ENCODE measurements at places on chromosomes 2 and 18. TPM values are rescaled to one million over a fixed set of nuclear protein-coding genes. Genes with fewer than 3 reads are reported as not detected.

DNA sequence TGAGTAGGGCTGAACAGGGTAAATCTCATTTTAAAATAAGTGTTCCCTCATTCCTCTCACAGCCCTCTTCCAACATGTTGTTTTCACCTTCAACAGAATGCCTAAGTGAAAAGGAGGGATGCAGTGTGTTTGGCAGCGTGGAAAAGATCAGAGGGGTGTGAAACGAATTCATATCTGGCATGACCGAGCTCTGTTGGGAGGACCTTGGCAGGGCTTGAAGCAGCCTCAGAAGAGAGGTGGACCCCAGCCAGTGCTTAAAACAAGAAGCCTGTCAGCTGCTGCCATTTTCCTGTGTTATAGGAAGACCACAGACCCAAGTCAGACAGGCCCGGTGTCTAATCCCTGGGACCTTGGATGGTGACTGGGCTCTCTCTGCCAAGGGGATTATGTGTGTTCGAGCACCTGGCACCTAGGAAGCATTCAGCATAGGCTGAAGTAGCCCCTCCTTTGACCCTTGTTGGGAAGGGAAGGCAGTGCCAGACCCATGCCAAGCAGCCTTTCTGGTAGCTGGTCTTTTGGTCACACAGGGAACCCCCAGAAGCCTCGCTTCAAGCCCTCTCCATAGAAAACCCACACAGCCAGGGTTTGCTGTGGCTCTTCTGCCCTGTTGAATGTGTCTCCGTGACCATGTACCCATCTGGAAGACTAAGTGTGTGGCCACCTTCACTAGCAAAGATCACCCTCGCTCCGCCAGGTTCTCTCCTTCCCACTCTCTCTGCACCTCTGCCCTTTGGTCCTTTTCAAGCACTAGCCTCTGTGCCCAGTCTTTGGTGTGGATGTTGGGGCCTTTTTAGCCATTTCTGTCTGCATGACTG is 87.5 kb upstream of the ST3GAL5 start:
- no peak for DNase-seq

The FANCL gene
- 58.9 TPM for polyA plus RNA-seq

GRCh38 chr2:133287709-133288108 is 280.6 kb downstream of the NCKAP5 start:
- DNase-seq = no peak

DNA sequence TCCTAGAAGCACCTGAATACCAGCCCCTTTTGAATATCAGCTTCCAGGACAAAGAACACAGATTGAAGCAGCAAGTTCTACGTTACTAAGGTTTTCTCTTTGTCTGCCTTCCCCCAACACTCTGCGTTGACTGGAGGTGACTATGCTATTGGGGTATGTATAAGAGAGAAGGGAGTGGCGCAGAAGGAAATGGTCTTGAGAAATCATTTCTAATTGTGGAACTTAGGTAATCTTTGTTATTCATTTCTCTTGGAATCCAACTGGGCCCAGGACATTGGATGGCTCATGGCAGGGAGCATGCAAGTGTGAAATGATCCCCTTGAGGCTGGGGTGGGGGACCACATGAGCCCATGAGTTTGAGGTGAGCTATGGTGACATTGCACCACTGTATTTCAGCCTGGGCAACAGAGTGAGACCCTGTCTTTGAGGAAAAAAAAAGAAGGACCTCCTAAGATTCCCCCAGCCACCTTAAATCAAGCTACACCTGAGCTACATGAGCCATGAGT is 29.7 kb downstream of the XDH start:
- DNase-seq = no peak

GRCh38 chr2:128799730-128800129 is 481.1 kb upstream of the HS6ST1 start:
- DNase-seq = no peak

Measured in renal cortex interstitium (tissue), 15 donors.